Activated naive CD4-positive, alpha-beta T cell treated with anti-CD3 and anti-CD28 coated beads for 36 hours (primary cell): ENCODE measurements at places on chromosomes 7 and 10. TPM values are rescaled to one million over a fixed set of nuclear protein-coding genes. Genes with fewer than 3 reads are reported as not detected.

The FAM13C gene
- not detected for total RNA-seq

The LIPK gene
- not detected for total RNA-seq

DNA sequence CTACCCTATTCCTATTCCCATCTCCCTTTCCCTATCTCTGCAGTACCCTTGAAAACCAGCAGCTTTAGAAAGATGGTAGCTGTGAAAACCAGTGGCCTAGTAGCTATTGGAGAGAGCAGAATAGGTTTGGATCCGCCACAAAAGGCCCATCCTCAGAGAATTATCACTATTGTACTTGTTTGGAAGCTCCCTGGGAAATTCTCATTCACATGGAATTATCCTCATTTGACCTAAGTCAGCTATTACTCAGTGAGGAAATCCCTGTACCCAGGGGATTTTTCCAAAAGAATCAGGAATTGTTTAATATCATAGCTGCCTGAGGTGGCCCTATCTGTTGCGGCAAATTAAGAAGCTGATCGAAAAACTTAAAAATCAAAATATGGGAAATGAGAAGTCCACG is 51.6 kb downstream of the DGKI start:
- DNase-seq, result no peak
- no peak overlapping the region for H3K27ac ChIP-seq
- no peaks in the 10 kb centered on the region for H3K36me3 ChIP-seq
- H3K27me3 ChIP-seq, result peaks cover 11% of the 10 kb centered on the region
- no peaks in the 10 kb centered on the region for H3K4me1 ChIP-seq

- H3K36me3 ChIP-seq, result no peaks in the 10 kb centered on the region
- no peak overlapping the region for H3K4me3 ChIP-seq
- no peak overlapping the region for H3K27ac ChIP-seq
- H3K4me1 ChIP-seq, result peaks cover 7% of the 10 kb centered on the region
- DNase-seq, result no peak
- peaks cover 24% of the 10 kb centered on the region for H3K27me3 ChIP-seq
These were observed 25.6 kb upstream of the GRID1 start for GRCh38 chr10:86391986-86392722.

GRCh38 chr7:82154728-82155127 is 288.8 kb downstream of the CACNA2D1 start:
- H3K4me3 ChIP-seq, result no peak overlapping the region
- H3K27me3 ChIP-seq, result no peaks in the 10 kb centered on the region
- no peak for DNase-seq

- H3K4me1 ChIP-seq, result no peaks in the 10 kb centered on the region
- no peaks in the 10 kb centered on the region for H3K36me3 ChIP-seq
- peaks cover 12% of the 10 kb centered on the region for H3K27me3 ChIP-seq
- no peak overlapping the region for H3K4me3 ChIP-seq
- DNase-seq, result no peak
- no peak overlapping the region for H3K27ac ChIP-seq
These were observed 503.4 kb downstream of the PLXNA4 start for GRCh38 chr7:132072873-132073272.
